Hepatic stellate cell (primary cell): ENCODE measurements at places on chromosomes 12 and 14.
A peak's percentile ranks its signal among the peaks of the same experiment; 100 is the strongest.

GRCh38 chr14:98120831-98121464, 1151.0 kb downstream of the BCL11B start:
- no peak for DNase-seq

DNA sequence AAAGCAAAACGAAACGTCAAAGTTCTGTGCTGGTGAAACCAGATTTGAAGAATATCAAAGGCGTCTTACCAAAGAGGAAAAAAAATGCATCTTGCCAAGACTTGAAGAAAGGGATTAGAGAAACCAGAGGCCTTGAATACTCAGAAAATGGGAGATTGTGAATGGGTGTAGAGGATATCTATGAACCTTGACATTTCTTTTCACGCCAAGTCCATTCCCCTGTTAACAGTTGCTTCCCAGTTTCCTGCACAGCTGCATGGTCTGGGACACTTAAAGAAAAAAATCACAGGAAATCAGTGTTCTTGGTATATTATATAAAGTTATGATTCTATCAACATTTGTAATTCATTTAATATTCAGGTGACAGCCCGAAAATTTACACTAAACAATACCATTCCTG, 1.4 kb upstream of the GTF2A1 start:
- no peak for DNase-seq

DNA sequence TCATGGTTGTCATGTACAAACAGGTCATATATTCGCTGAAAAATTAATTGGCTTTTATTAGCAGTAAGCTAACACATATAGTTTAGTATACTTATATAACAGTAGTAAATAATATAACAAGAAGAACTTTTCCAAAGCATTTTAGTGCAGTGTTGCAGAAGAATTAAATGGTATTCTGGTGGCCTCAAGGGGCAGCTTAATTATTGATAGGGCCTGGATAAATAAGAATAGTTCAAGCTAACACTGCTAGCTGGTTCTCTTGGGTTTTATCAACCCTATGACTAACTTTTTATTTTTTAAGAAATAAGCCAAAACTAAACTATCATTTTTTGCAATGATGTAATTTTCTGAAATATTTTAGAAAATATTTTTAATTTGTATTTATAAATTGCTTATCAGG, 152.1 kb downstream of the SRGAP1 start:
- DNase-seq, result no peak

DNA sequence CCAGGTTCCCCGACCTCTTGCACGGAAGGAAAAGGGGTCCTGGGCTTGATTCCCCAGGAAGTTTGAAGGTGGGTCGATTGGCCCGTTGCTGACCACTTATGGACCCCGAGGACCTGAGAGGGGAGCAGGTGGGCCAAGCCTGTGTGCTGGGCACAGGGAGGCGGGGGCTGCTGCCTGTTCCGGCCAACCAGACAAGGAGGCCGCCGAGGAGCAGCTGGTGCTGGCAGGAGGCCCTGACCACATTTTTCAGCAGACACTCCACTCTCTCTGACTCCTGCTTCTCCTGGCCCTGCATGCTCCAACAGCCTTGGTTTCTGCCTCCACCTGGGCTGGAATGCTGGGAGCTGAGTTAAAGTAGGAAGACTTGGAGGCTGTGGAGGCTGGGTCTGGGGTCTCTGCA, 42.8 kb downstream of the NOS1 start:
- DNase-seq, result no peak

DNA sequence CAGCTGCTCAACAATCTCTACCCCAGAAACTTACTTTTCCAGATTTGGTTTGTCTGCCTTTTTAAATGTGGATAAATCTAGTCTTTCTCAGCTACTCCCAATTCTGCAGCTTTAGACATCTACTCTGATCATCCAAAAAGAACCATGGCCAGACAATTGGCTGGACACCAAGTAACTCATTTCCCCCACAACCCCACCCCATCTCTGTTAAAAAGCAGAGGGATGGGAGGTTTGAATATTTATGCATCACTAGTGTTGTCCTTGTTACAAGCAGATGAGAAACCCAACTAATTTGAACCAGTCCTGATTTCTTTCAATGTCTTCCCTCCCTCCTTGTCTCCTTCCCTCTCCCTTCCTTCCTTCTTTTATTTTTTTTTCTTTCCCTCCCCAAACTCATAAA, 391.9 kb downstream of the GALC start:
- no peak for DNase-seq

DNA sequence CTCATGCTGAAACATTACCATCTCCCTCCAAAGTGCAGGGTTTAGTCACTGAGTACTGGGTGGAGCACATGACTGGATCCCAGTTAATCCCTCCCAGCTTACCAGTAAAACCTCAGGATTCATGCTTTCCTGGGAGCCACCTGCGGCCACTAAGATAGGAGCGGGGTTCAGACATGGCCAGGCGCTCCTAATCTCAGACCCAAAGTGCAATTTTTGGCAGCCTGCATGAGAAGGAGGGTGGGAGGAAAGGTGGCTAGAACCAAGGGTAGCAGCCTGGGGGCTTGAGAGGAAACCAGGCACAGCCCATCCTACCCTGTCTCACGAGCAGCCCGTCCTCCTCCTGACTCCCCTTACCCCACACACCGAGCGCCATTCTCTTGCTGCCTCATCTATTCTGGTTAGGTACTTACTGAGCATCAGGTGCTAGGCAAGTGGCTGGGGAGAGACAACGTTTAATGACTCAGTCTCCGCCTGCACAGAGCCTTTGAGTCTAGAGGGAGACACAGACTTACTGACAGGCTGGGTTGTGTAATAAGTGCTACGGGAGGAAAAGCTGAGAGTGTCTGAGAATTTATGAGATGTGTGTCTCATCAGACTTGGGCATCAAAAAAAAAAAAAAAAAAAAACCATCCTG, 9.9 kb downstream of the GPRC5A start:
- peak; percentile 55 for DNase-seq

DNA sequence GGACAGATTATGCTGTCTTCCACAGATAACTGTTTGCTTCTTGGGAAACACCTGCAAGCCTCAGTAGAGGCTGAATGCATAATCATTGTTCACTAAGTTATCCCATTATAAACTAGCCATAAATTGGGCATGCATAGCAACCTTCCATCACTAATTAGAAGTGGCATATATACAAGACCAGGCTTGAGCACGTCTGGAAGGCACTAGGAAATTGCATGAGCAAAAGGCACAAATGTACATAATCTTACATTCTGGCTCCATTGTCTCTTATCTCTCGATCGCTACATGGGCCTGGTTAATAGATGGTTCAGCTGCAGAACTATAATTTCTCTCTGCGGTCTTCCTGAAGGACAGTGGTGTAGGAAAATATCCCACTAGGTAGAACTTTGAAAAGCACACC, 679.2 kb downstream of the RPL10L start:
- no peak for DNase-seq

GRCh38 chr14:22400655-22401259, 188.3 kb downstream of the DAD1 start:
- no peak for DNase-seq

DNA sequence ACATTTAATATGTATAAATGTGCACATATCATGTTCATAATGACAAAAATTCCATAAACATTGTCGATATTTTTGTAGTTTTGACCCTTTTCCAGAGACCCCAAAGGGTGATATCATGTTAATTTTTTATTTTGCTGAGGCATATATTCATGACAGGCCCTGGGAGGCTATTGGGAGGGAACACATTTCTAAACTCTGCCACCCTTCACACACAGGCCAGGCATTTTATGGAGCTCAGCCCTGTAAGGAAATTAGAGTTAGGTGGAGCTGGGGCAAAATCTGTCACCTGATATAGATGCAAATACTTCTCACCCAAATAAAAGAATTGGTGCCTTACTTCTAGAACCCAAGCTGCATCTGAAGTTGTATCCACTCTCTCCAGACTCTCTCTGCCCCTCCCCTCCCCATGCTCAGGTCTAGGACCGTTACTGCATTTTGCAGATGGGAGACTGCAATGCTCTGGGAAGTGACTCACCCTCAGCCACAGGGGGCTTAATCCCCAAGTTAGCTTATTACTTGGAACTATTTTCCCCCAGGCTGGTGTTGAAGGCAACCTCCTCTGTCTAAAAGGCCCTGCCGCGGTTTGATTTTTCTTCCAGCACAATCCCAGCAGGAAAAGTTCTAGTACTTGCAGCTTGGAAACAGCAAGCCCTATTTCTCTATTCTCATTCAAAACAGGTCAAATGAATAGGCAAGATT, 238.9 kb downstream of the EMP1 start:
- no peak for DNase-seq

DNA sequence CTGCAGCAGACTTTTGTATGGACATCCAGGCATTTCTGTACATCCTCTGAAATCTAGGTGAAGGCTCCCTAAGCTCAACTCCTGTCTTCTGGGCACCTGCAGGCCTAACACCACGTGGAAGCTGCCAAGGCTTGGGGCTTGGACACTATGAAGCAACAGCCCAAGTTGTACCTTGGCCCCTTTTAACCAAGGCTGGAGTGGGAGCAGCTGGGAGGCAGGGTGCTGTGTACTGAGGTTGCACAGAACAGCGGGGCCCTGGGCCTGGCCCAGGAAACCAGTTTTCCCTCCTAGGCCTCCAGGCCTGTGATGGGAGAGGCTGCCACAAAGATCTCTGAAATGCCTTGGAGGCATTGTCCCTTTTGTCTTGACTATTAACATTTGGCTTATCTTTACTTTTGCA, 214.4 kb upstream of the LRIG3 start:
- no peak for DNase-seq

- peak; percentile 80 for DNase-seq
Measured at GRCh38 chr12:2250797-2251196, 198.0 kb downstream of the CACNA1C start.

DNA sequence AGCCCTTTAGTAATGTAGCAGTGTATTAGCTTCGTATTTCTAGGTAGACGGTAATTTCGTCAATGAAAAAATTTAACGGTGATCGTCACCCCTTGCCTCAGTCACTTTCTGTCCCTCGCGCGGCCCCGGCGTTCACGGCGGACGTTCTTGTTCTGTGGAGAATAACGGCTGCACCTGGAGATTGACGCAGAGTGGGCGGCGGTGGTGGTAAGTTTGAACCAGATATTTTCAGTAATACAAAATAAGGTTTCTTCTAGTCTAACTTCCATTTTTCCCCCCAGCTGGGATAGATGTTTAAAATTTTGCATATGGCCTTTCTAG, 341 bp downstream of the ZNF10 start:
- DNase-seq, result peak; percentile 3

DNA sequence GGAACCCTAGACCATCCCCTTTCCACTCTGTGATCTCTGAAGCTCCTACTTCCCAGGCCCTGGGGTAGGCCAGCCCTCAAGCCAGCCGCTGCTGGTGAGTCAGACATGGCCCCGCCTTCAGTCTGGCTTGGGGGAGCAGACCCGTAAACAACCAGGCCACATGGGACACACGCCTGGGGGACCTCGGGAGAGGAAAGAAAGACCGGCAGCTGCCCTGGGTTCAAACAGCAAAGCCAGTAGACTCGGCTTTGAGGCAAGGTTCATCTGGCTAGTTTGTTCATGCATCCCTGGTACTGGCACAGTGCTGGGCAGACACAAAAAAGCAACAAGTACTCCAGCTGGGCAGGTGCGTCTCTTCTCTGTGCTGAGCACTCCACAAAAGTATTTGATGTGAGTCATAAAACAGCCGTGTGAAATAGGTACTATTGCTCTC, 101.9 kb downstream of the SETD3 start:
- DNase-seq, result peak; percentile 41

- no peak for DNase-seq
Measured at GRCh38 chr14:78653173-78653572, 483.0 kb downstream of the NRXN3 start.

- no peak for DNase-seq
Measured at GRCh38 chr14:42665083-42665482, 1058.4 kb downstream of the LRFN5 start.

GRCh38 chr12:98574110-98574509, 19.4 kb upstream of the SLC25A3 start:
- no peak for DNase-seq

- no peak for DNase-seq
Measured at GRCh38 chr14:99905121-99905520, 111.9 kb downstream of the EML1 start.

GRCh38 chr12:93198086-93198485, 179.6 kb upstream of the NUDT4 start:
- no peak for DNase-seq

GRCh38 chr12:54304187-54304810, 3.5 kb upstream of the NFE2 start:
- DNase-seq, result peak; percentile 71

DNA sequence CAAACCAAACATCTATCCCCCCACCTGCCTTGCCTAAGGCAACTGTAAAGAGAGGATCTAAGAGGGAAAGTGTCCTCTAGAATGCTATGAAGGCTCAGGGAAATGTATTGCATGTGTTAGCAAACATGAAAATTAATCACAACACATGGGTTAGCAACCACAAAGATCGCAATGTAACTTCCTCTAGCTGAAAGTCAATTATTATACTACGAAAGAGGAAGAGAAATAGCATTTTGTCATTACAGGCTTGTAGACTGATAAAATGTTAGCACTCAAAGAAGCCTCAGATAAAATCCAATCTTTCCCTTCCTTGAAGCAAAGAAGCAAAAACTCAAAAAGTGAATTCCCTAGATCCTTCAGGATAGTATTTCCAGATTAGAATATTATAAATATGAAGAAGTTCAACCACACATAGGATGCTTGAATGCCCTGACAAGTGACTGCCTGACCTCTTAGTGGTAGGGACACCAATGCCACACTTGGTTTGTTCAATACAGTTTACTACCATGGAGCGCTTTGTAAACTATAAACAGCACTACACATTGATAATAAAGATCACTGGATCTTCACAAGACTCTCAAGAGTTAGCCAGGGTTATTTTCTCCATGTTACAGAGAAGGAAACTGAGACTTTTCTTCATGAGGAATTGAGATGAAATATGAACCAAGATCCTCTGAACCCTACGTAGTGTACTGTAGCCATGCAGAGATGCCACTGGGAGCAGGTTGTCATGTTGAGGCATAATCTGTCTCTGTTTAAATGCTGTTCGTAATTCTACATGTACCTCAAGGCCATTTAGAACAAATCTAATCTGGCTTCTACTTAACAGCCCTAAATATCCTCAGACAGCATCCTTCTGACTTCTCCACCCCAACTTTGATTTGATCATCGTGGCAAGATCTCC, 100.7 kb downstream of the ITPR2 start:
- DNase-seq, result no peak

DNA sequence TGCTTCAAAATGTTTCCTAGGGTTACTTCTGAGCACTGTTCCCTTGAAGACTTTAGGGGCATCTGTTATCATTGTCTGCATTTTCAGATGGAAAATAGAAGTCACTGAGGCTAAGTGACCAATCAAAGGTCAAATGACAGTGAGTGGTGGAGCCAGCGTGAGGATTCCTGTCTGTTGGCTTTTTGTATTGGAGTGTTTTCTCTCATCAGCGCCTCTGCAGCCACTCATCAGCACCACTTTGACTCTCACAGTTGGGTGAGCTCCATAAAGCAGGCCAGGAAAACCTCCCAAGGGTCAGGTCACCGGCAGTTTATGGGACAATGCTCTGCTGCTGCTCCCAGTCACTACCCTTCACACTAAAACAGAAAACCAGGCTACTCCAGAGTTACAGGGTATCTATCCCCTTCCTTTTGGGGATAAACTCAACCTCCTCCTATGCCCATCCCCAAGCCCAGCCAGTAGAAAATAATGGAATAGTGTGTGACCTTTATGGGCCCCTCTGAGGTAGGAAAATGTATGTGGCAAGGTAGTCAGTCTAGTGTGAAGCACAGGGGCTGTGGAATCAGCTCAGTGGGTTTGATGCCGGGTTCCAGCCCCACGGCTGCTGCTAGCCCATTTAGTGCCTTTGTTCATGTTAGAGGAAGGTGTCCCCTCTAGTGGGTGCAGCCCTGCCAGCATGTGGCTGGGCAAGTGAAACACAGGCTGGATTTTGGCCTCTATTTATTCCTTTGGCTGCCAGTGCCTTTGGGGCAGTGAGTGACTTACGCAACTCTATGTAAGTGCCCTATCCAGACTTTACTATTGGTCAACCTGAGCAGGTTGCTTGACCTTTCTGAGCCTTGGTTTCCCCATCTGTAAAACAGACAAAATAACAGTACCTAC, 133.8 kb upstream of the CPM start:
- DNase-seq, result no peak
